ENCODE measurements at places on chromosomes 6 and 20.

DNA sequence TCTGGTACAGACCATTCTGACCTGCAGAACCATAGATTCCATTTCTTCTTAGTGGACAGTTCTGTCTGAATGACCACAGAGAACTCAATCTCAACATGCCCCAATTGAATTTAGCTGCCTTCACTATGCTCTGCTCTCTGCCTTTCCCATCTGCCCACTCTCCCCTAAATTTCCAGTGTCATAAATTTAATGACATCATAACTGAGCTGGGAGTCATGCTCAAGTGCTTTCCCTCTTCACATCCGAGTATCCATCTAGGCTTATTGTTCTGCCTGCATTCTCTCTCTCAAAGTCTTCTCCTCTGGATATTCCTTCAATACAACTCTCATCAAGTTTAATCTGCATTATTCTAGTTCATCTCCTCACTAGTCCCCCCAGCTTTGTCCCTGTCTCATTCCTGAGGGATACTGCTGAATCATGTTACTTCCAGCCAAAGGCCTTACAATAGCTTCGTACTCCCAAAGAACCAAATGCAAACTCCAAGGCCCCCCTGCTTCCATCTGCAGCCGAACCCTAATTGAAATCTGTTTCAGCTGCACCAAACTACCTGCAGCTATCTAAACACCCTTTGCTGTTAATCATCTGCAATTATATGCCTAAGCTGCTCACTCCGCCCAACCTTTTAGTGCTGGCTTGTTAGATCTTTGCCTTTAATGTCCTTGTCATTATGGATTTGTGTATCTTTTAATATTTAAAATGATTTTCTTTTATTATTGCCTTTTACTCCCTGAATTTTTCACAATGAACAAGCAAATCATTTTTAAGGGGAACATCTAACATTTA is 46.1 kb downstream of the SLC35B3 start:
- no peak for DNase-seq

GRCh38 chr20:24732599-24732998 is 216.5 kb upstream of the CST7 start:
- DNase-seq = no peak

- DNase-seq = peak; percentile 90
Measured at GRCh38 chr6:21593412-21593926, at the start of gene SOX4. SOX4 (plus strand) TSS chr6:21593751; CDS start chr6:21594535, 784 bp downstream.

DNA sequence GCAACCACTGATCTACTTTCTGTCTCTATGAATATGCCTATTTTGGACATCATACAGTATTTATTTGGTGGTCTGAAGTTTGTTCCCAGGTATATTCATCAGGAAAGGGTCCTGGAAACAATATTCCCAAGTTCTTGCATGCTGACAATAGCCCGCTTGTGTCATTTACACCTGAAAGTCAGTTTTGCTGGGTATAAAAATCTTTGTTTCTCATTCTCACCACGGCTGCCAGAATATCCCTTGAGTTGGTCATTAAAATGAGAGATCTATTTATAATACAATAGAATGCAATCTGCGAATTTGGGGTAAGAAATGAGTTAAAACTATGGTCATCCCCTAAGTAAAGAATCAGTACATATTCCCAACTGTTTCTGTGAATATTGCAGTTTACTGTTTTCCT is 79.0 kb downstream of the MAN1A1 start:
- DNase-seq = no peak

GRCh38 chr6:136956590-136957544 is 34.8 kb downstream of the SLC35D3 start:
- DNase-seq = no peak

DNA sequence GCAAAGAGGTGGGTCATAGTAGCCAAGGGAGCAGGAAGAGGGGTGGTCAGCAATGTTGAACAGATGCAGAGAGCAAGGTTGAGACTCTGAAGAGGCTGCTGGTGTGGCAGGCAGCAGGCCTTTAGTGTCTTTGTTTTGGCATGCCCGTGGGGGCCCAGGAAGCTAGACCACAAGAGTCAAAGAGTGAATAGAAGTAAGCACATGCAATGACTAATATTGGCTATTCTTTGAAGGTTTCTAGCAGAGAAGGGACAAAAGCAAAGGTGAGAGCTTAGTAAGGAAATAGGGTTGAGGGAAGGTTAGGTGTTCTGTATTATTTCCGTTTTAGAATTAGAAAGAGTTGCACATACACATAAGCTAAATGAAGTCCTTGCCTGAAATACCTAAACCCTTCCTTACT is 18.8 kb downstream of the TDRD6 start:
- no peak for DNase-seq

DNA sequence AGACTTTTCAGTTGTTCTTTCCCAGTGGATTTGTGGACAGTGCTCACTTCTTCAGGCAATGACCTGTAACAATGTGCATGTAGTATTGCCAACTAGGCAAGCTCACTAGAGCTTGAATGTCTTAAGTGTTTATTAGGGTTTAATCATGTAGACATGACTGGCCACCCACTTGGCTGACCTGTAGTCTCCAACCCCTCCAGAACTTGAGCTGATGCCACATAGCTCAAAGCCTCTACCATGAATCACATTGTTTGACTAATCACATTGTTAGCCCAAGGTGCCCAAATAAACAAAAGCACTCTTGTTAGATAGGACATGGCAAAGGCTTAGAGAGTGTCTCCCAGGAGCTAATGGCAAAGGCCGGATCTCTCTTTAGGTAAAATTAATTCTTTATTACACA is 272.7 kb downstream of the GRIK2 start:
- DNase-seq = no peak

DNA sequence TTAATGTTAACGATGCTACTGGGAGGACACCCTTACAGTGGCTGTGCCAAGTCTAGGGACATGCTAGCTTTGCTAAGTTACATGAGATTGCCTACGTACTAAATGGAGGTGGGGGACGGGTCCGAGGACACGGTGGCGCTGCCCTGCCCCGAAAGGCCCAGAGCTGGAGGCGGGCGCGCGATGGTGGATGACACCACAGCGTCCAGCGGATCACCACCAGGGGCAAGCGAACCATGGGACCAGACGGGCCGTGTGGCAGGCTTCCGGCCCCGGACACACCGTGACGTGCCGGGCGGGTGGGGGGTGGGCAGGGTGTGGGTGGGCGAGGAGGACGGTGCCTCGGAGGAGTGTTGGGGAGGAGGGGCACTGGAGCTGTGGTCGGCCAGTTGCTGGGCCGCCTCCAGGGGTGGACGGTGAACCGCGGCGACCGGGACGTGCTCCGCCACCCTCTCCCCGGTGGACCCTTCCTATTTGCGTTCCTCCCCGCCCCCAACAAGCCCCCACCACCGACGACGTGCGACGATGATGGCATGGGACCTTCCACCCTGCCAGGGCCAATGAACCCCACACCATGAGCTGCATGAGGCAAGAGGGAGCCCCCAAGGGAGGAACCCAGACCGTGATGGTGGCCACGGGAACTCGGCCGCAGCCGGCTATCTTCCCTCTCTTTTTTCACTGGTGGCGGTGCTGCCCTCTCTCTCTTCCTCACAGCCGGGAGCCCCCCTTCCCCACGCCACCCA is 773.3 kb upstream of the DEFB115 start:
- DNase-seq = no peak

DNA sequence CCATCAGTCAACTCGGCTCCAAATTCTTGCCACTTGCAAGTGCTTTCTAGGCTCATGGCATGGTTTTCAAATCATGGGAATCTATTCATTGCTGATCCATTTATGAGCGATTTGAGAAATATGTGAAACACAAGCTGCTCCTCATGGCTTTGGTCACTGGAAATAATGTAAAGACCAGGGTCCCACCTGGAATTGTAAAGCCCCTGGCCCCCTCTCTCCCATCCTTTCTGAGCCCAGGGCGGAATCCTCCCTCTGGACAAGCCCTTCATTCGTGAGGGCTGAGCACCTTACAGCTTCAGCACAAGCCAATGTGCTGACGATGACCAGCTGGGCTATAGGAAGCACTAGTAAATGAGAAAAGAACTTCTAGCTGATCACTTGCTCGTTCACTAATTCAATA is 96.0 kb downstream of the RNASET2 start:
- DNase-seq = no peak

GRCh38 chr6:130761286-130761685 is 65.9 kb upstream of the SMLR1 start:
- no peak for DNase-seq

DNA sequence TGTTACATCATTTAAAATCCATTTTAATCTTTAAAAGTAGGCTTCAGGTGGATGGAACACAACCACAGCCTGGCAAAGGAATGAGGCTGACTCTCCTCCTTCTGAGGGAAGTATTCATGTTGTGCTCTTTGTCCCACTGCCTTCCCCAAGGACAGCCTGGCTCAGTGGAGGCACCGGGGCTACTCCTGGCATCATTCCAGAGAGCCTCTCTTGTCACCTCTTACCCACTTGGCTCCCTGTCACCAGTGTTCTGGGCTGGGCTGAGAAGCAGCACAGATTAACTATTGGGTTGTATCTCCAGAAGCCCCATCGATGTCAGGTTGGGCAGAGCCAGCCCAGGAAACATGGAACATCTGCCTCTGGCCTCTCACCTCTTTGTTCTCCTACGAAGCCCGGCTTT is 10.7 kb upstream of the TP53INP2 start:
- DNase-seq = no peak

DNA sequence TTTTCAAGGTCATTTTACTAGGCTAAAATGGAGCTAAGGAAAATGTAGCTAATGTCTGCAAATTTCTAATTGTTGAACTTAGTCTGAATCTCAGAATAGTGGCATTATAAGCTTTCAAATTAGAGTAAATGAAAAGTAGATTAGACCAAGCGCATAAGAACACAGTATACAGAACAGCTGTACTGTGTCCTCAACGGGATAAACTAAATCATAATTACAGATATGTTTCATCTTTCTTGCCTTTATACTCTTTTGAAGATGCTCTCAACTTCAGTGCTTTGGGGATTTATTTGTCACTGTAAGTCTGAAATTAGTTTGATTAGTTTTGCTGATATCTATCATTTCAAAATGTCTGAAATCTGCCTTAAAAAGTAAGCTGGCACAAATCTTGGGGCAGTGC is 305.4 kb downstream of the LAMA2 start:
- no peak for DNase-seq

- no peak for DNase-seq
Measured at GRCh38 chr6:44029444-44030185, 97.6 kb downstream of the MRPL14 start.

DNA sequence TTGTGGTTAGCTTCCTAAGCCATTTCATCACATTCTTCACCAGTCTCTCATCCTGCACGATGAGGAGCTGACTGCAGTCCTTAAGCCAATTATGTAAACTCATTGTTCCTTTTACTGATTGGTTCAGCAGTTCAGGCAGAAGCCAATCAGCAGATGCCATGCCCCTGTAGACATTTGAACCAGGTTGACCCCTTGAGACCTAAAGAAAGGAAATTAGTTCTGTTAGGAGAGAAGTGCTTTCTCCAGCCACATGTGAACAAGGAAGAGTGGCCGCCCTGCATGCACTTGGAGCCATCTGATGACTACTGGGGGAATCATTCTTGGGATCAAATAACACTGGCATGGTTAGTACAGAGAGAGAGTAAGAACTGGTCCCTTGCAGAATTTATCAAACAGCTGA is 535.2 kb upstream of the ID4 start:
- no peak for DNase-seq

DNA sequence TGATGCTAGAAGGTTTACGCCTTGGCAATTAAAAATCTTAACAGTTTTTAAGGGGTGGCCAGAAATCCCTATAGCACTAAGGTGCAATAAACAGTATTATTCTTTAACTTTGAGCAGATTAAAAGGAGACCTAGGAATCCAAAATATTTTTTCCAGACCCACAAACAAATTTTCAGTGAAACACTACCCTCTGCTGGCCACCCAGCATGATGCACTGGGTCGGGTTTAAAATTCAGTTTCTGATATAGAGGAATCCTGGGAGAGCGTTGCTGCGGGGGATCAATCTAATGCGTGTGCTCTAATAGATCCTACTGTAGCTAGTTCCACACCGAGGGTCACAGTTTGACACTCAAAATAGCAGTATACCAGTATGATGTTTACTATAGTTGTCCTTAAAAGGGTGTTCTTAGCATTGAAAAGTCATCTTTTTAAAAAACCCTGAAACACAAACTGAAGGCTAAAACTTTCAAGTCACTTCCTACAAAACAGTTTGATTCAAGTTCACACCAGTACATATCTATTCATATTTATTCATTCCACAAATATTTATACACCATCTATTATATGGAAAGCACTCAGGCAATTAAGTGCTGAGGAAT is 10.2 kb downstream of the UBE3D start:
- no peak for DNase-seq

GRCh38 chr6:146968041-146968760 is 236.0 kb upstream of the STXBP5 start:
- DNase-seq = no peak

DNA sequence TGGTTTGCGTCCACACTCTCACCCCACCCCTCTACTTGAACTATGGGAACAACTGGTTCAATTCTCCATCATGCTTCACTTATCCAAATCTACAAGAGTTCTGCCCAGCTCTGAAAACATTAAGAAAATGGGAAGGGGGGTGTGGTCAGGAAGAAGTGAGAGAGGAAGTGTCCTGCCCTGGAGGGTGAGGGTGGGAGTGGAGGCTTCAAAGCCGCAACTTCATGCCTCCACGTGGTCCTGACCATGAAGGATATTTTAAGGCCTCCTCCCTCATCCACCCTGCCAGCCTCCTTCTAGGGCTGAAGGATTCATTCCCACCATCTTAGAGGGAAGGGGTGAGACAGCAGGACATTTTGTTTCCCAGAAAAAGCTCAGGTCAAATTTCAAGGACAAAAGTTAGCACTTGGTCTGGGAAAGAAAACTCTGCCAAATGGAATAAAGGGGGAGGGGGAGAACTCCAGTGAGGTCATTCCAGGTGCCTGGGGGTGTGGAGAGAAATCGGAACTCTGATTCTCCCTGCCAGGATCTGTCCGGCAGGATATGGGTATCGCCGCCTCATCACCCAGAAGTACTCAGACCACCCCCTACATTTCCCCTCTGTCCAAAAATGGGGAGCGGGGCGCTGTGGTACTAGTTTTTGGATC is 4.9 kb downstream of the RIMS4 start:
- no peak for DNase-seq

DNA sequence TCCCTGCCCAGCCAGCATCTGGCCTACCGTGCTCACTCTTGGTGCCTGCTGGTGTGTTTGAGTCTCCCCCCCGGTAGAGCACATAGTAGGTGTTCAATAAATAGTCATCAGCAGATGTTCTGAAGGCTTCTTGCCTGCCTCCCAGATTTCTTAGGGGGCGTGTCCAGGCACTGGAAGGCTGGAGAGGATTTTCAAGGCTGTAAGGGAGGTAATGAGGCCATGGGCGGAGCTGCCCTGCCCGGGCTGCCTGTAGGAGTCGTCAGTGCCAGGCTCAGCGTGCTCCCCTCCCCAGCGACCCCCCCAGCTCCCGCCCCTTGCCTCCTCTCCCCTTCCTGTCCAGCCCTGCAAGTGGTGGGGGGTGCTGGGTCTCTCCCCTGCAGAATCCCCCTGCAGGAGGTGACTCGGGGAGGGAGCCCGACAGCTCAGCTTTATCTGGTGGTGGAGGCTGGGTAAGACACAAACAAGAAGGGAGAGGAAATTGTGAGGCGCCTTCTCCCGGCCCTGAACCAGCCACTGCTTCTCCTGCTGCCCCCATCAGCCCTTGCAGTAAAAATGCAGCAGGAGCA is 55.9 kb downstream of the BCAS4 start:
- no peak for DNase-seq

- DNase-seq = no peak
Measured at GRCh38 chr6:80348263-80348662, 241.8 kb downstream of the BCKDHB start.

Data from cerebellar nuclear complex (tissue), 1 donor.